ENCODE measurements at places on chromosomes 1 and 21.

DNA sequence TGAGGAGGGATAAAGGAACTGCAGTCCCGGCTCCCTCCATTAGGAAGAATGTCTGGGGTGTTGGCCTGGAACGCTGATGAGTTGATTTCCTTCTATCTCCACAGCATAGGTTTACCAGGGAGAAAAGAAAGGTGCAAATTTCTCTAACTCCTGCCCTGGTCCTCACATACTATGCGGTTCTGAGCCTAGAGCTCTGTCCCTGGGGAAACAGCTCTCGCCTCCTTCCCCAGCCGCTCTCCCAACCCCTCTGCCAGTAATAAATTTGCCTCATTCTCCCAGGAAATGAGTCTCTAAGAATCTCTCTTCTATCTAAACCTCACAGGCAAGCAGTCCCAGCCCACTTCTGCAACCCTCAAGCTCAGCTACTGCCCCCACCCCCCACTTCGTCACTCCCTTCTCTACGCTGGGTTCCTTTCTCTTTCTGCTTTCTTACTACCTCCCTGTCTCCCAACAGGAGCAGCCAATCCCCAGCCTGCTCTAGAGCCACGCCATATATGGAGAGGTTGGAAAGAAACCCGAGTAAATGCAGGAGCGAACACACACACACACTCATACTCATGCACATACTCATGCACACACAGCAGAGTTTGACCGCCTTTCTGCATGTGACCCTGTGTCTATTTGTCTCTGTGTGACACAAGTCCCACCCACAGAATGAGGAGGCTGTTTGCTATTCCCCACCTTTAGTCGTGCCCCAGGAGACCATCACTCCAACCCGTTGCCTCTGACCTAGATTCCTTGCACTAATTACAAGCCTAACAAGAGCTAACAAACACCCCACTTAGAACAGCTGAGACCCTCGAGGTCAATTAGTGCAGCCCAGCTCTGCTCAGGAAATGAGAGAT, 13.4 kb downstream of the PLEKHO1 start:
- DNase-seq, result peak; percentile 100

DNA sequence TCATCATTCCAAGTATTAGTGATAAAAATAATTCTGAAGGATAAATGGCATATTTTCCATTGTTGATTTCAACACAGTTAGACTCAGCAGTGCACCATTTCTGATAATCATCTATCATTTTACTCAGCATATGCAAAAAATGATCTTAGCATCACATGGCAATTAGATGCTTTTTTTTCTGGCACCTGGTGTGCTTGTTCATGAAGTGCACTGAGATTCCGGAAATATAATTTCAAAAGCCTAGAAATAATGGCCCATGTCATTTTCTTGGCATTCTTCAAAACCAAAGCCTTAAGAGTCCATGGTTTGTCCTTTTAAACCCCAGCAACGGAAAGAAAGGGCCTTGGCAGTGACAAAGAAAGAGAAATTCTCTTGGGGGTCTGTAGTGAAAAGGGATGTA, 278.8 kb downstream of the KIF26B start:
- no peak for DNase-seq

- DNase-seq, result no peak
Measured at GRCh38 chr1:119091618-119092017, 48.8 kb downstream of the WARS2 start.

DNA sequence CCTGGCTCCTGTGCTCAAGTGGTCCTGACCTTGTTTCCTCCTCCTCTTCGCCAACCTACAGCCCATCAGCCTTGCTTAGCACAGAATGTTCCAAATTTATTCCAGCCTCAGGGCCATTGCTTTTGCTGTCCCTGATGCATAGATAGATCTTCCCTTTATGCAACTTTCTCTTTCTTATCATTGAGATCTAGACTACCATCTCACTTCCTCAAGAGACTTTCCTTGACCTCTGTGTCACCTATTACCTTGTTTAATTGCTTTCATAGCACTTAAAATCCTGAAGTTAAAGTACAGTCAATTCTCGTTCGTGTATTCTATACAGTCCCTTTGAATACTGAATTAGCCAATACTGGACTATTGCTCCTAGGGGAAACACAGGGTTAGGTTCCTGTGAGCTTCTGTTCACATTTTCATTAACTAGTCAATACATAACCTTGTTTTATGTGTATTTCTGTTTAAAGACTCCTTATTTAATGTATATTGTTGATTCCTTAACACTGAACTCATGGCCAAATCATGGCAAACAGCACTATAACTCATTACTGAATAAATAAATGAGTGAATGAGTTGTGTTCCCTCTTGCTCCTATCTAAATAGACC, 26.2 kb upstream of the MCOLN3 start:
- DNase-seq, result no peak

- no peak for DNase-seq
Measured at GRCh38 chr1:221672965-221673364, 68.9 kb downstream of the DUSP10 start.

- no peak for DNase-seq
Measured at GRCh38 chr1:107048241-107048640, 8.2 kb upstream of the PRMT6 start.

GRCh38 chr1:69401879-69402278, 165.8 kb upstream of the LRRC7 start:
- DNase-seq, result peak; percentile 4

- DNase-seq, result peak; percentile 93
Measured at GRCh38 chr1:214901718-214902117, 180.8 kb upstream of the KCNK2 start.

DNA sequence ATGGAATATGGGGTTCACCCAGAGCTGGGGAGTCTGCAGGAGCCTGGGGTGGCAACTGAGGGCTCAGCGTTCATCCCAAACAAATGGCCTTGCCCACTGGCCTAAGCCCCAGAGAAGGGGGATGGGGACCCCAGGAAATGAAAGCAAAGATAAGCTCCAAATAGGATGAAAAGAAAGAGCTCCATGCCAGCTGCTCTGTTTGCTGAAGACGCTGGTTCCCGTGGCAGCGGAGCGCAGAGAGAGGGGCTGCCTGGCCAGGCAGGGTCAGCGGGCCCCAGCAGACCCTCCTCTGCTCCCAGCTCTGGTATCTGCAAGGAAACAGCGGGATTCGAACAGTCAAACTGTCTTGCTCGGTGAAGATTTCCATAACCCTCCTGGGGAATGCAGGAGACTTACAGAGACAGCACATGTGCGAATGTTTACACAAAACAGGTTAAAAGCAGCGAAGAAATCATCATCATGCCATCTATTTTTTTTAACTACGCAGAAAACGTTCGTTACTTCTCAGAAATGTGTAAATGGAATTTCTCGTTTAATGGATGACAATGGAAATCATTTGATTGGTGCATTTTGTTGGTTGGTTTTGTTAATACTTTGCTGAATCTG, 94.4 kb downstream of the PDE9A start:
- no peak for DNase-seq

DNA sequence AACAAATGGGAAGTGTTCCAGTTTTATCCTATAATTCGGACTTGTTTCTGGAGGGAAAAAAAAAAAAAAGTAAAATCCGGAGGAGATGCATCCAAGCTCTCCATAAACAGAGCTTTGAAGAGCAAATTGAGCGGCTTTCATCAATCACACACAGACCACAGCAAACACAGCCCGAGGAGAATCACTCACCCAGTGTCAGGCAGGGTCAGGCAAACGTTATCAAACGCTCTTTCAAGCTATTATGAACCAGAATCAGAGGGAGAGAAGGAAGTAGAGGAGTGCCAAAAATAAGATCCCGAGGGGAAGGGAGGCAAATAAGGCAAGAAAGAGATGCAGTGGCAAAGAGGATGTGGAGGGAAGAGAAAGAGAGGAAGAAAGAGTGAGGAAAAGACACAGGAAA, 188.3 kb upstream of the CAMK1G start:
- DNase-seq, result no peak

DNA sequence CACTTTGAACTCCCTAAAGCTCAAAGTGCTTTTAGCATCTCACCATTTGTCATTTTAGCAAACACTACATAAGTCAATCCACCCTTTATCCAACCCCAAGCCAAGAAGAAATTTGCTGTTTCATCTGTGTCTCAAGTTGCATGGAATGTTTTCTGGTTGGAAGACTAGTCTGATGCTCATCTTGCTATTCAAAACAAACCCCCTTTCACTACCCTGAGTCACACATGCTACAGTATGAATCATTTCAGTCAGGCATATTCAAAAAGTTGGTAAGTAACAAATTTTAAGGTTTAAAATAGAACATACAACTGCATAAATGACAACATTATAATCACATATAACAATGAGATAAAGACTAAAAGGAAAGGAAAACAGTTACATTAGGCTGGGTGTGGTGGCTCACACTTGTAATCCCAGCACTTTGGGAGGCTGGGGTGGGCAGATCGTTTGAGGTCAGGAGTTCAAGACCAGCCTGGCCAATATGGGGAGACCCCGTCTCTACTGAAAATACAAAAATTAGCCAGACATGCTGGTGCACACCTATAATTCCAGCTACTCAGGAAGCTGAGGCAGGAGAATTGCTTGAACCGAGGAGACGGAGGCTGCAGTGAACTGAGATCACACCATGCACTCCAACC, 38.7 kb downstream of the DSTYK start:
- peak; percentile 96 for DNase-seq

- DNase-seq, result no peak
Measured at GRCh38 chr1:155256058-155256852, 972 bp upstream of the ENTREP3 start.

- peak; percentile 30 for DNase-seq
Measured at GRCh38 chr1:246306415-246307037, 200.6 kb downstream of the SMYD3 start.

DNA sequence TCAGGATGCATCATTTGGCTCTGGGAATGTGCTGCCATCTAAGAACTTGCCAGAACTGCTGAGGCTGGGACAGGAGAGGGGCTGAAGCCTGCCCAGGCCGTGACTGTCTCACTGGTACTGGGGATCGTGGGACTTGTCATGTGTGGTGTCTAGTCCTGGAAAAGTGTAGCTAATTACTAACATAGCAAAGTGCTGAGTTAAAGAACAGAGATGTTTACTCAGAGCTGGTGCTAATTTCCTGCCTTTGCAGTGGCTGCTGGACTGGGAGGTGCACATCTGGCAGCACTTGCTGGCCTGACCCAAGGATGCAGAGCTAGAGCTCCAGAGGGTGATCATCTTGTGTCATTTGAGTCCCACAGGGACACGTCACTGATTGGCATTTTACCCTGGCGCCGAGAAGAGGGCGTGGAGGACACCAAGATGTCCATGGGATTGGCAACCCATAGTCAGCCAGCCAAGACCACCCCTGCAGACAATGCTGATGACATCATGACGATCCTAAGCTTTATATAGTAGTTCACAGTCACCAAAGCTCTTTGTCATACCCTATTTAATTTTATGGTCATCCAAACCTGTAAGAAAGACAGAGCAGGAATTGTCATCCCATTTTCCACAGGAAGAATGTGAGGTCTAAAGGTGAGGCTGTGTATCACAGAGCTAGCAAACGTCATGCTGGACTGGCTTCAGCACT, 110.1 kb upstream of the SLC44A3 start:
- DNase-seq, result peak; percentile 86

DNA sequence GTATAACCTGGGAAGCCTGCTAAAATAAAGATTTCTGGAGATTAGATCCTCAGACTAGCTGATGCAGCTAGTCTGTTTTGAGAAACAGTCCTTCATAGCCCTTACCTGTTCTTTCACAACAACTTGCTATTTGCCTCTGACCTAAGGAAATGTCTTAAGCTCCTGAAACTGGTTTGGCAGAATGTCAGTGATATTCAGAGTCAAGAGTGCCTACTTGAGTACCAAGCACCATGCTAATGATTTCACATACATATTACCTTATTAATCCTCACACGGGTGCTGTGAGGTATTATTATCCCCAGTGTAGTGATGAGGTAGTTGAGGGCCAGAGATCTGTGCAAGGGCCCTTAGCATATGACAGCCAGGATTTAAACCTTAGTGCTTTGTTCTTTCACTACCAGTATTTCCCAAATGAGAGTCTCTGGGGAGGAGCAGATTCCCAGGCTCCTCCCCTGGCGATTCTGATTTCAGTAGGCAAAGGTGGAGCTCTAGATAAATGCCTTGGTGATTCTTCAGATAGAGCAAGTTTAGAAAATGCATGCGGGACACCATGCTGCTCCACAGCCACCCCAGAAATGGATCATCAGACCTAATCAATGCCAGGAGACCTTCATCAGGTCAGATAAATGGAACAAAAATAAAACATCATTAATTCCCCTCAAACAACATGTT, 47.4 kb upstream of the WNT2B start:
- no peak for DNase-seq

DNA sequence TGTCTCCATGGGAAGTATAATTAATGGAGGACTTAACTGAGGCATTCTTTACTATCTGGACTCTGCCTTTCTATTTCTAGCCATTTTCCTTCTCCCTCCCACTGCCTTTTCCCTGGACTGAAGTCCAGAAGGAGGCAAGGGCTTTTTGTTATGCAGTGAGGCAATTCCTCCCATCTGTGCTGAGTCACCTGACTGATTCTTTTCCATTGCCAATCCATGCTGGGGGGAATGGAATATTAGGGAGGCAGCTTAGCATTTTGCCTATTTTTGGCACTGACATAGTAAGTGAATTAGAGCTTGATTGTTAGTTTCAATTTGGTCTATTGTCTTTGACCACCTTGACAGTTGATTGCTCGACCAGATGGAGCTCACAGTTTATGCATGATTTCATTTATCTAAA, 1000.6 kb upstream of the PRMT6 start:
- no peak for DNase-seq

DNA sequence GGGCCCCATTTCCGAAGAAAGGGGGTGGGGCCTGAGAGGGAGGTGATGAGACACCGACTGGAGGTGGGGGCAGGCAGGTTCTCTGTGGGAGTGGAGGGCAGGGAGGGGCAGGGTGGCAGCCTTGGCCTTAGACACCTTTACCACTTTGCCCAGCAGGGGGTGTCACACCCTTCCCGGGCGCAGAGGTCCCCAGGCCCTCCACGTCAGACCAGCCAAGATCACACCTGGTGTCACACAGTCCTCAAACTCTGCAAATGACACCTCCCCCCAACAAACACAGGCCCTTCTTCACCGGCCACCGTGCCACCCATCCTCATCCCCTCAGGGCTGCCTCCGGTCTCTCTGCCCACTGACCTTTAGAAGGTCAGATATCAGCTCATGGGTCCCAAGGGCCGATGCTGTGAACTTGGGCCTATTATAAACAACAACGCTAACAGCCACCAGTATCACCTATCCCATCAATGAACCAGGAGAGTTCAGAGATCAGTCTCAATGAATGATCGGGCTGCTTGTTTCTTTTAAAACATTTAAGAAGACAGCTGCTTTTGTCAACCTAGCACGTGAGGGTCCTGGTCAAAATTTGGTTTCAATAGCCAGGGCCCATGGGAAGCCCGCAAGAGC, 103.9 kb downstream of the CASZ1 start:
- DNase-seq, result no peak

Data from fibroblast of skin of scalp (primary cell).